Tibial artery (tissue), 4 donors: ENCODE measurements at places on chromosomes 3 and 15.

GRCh38 chr15:39135989-39136388 is 444.9 kb upstream of the THBS1 start:
- no peak for DNase-seq

- no peak for DNase-seq
Measured at GRCh38 chr3:28598165-28598564, 249.5 kb upstream of the AZI2 start.

DNA sequence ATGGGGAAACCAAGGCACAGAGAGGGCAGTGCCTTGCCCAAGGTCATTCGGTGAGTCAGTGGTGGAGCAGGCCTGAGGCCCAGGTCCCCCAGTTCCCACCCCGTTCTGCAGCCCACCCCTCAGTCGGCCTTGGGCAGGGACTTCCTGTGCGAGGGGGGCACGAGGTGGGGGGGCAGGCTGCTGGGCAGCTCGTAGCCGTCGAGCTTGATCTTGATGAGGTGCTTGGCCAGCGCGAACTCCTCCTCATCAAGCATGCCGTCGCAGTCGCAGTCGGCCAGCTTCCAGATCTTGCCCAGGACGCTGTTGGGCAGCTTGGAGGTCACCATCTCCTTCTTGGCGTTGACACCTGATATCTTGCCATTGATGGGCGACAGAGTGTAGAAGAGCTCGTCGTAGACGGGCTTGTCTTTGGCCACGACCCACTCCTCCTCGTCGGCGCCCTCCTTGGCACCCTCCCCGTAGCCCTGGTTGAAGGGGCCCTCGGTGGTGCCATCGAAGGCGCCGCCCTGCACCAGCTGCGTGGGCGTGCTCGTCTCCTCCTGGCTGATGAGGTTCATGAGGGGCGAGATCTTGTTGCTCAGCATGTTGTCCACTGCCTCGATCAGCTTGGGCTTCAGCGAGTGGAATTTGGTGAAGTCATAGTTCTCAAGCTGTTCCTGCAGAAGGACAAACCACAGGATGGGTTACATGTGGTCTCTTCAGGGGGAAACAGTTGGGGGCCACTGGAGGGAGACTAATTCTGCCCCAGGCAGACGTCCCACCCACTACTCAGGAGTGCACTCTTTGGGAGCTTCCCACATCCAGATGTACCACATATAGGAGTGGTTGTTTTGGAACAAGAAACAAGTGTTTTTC is 6.9 kb upstream of the SPTBN5 start:
- DNase-seq: no peak

DNA sequence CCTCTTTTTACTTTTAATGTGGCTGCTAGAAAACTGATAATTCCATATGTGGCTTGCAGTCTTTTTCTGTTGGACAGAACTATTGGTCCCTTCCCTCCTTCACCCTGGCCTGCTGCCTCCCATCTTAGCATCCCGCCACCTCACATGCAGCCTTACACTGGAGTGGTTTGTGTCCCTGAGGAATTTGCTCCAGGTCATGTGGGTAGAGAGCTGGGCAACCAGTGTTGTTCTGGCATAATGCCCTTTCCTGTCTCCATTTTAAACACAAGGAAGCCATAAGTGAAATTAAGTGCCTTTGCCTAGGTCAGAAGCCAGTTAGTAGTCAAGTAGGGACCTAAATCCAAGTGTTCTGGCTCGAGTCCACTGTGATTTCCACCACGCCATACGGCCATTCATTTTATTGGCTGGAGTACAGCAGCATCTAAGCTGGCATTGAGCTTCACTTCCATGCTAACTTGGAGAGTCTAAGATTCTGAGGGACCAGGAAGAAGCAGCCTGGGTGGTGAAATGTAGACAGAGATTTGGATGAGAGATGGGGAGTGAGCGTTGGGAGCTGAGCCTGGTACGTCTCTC is 46.0 kb upstream of the PLXNA1 start:
- DNase-seq: peak; percentile 12

DNA sequence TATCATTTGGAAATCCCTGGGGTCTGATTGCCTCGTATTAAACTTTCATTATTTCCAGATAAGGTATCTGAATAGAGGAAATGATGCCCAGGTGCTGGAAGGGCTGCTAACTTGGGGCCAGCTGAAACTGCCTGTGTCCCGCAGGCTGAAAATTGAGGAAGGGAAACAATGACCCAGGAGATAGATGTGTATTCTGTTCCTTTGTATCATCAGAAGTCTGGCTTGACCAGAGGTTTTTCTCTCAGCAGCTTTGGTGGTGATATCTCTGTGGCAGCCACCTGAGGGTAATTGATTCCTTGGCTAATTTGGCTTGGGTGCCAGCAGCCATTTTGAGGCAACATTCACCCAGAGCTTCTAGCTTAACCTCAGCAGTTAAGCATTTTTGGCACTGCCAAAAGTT is 90.0 kb upstream of the STT3B start:
- DNase-seq: no peak

GRCh38 chr3:113736548-113737089 is 9.4 kb downstream of the NAA50 start:
- no peak for DNase-seq

- no peak for DNase-seq
Measured at GRCh38 chr3:148309390-148310035, 388.2 kb upstream of the AGTR1 start.

GRCh38 chr15:56919031-56919608 is 676 bp downstream of the TCF12 start:
- peak; percentile 72 for DNase-seq

- no peak for DNase-seq
Measured at GRCh38 chr3:127291611-127292010, 3.8 kb upstream of the PRR20G start.

DNA sequence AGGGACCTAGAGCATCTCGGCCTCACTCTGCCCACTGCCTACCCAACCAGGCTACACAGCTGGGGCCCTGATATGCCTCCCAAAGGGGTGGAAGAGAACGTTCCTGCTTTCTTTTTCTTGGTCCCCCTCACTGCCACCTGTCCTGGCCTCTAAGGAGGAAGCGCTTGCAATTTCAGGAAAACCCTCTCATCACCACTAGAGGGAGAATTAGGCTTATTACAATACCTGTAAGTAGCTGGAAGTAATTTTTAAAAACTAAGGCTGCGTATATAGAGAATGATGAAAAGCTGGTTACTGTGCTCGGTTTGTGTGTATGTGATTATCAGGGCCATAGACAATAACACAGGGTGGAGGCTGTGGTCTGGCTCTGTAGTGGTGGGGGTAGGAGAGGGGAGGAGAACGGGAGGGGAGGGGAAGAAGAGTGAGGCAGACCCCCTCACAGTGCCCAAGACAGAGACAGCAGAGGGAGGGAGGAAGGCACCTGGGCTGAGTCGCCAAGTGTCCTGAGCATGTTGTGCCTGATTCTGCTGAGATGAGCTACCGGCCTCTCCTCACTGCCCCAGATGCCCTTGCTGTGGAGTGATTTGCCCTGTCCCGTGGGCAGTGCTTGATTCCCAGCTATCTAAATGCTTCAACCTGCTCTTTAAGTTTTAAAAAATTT is 3.3 kb downstream of the GABRG3 start:
- DNase-seq: no peak

DNA sequence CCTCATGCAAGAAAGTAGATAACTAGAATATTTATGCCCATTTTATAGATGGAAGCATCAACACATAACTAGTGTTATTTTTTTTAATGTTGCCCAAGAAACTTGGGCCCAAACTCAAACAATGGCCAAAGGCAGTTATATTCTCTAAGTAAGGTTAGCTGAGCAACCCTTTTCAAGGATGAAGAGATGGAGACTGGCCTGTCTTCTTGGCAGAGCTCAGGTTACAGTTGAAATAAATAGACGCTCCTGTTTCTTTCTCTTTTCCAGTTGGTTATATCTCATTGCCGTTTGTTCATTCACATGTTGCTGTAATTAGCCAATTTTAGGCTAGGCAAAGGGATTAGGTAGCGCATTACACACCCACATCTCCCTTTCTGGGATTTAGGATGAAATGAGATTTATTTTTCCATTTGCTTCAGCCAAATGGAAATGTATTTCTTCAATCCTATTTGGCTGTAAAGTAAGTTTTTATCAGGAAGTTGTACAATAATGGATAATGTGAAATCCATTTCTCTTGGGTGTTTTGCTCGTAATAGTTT is 93.2 kb downstream of the CMSS1 start:
- no peak for DNase-seq

GRCh38 chr15:25331860-25332259 is 107.0 kb downstream of the UBE3A start:
- DNase-seq: no peak

DNA sequence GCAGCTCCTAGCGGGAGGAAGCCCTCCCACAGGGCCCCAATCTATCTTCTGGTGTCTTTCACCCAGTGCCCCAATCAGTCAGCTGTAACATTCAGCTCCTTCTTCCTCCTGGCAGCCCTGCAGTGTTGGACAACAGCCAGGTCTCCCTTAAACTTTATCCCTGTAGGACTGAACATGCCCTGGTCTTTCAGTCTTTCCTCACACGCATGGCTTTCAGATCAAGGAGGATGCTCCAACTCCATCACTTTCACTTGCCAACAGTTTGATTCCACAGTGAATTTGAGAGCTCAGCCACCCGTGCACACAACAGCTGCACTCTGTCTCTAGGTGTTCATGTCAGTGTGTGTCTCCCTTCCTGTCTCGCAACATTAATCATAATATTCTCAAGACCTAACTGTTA is 28.5 kb upstream of the LRRC34 start:
- DNase-seq: no peak

DNA sequence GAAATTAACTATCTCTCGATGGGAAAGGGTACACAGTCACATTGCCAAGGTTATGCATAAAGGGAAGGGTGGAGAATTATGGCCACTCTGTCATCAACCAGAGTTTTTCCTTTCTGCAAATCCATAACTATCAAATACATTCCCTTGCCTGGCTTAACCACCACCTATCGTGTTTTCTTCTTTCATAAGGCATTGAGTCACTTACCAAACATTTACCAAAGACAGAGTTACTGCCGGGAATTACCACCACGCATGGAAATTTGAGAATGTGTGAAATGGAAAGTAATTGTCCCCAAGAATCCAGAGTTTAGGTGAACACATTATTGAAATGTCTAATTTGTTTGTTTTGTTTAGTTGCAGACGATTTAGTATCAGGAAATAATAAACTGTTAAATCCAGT is 134.3 kb upstream of the LRRN1 start:
- DNase-seq: no peak

DNA sequence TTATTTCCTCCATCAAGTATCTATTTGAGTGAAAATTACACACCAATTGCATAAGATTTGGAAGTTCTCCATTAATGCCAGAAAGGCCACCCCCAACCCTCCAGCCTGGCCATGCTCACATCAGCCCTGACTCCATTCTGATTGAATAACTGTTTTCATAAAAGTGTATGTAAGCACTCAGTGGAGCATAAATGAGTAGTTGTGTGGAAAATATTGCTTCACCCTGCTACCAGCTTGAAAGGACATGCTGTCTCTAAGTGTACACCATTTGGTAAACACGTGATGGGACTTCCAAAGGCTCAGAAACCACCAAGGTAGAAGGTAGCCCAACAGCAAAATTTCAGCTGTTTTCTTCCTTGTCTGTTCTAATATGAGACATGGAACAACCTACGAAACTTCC is 393.8 kb downstream of the ZNF385D start:
- no peak for DNase-seq

GRCh38 chr3:129663930-129664646 is 57.6 kb upstream of the PLXND1 start:
- DNase-seq: no peak

DNA sequence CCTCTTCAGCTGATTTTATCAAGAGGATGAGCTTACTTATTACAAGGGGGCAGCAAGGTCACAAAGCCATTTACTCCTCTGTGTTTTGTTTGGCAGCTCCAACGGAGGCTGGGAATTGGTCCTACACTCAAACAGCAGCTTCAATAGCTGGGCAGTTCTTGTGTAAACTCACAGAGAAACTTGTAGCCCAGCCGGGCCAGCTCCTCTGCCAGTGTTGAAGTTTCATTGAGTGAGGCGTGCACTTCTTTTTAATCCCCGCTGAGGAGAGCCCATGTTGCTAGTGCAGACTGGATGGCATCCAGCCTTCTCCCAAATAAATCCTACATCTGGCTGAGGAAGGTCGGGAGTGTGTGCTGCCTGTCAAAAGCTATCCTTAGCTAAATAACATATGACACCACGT is 59.5 kb downstream of the BFSP2 start:
- DNase-seq: no peak

DNA sequence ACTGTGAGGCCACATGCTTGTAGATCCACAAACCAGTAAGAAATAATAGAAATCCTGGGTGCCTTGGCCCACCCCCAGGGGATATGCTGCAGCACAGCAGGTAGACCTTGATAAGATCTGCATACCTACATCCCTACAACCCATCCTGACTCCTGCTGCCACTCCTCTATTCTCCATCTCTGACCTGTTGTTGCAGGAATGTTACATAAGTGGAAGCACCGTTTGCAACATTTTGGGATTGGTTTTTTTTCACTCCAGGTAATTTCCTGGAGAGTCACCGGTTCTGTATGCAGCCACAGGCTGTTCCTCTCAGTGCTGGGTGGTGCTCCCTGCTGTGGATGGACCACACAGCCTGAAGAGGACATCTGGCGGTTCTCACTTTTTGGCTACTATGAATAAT is 16.1 kb upstream of the CSPG5 start:
- no peak for DNase-seq

DNA sequence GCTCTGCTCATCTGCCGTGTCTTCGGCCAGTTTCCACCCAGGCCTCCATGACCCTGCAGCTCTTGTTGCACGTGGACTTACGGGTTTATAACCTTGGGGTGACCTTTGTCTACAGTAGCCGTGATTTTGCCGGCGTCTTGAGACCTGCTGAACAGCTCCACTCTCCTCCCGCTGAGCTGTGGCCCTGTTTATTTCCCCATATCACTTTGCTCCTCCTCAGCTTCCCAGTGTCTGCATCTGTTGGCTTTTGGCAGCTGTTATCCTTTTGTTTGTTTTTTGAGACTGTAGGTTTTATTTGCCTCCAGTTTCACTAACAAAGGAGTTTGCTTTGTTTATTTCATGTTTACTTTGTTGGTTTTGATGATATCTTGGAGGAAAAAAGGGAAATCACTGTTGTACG is 29.3 kb upstream of the SLC28A1 start:
- DNase-seq: no peak

DNA sequence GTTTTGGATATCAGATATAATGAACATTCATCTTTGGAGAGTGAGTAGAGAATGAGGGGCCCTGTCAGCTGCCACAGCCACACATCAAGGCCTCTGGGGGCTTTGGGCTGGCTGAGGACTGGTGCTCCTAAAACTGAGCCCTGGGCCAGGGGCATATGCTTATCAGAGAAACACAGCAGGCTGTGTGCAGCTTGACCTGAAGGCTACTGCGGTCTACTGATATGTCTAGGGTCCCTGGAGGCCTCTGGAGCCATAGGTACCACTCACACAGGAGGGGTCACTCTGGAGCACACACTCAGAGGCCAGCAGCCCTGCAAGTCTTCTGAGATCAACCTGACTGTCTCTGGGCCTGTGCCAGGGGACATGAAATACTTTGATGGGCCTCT is 7.6 kb downstream of the TF start:
- DNase-seq: no peak
